ENCODE measurements at places on chromosomes 6 and 20. TPM values are rescaled to one million over a fixed set of nuclear protein-coding genes. Genes with fewer than 3 reads are reported as not detected.

DNA sequence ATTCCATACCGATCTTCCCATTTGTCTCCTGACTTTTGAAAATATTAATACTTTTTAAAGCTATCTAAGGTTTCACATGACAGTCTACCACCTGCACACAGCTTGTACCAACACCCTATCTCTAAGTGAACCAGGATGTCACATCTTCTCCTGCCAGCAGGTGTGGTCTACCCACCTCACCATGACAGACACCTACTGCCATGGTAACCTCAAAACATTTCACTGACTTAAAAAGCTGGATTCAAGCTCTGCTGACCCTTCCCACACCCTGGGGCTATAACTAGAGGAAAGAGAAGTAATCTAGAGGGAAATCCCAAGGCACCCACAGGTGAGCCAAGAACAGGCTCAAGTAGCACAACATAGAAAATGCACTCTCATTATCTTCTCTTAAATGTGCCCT is 1.2 kb downstream of the SLC17A3 start:
- H3K4me3 ChIP-seq, result no peak overlapping the region
- no peak for DNase-seq
- no peaks in the 10 kb centered on the region for H3K36me3 ChIP-seq
- no peaks in the 10 kb centered on the region for H3K4me1 ChIP-seq
- no peaks in the 10 kb centered on the region for H3K27me3 ChIP-seq

- no peaks in the 10 kb centered on the region for H3K36me3 ChIP-seq
- no peak overlapping the region for H3K4me3 ChIP-seq
- no peaks in the 10 kb centered on the region for H3K4me1 ChIP-seq
- H3K27ac ChIP-seq, result no peak overlapping the region
- no peak for DNase-seq
- no peaks in the 10 kb centered on the region for H3K27me3 ChIP-seq
Observed at GRCh38 chr6:131643855-131644460, 6.9 kb downstream of the ENPP3 start.

DNA sequence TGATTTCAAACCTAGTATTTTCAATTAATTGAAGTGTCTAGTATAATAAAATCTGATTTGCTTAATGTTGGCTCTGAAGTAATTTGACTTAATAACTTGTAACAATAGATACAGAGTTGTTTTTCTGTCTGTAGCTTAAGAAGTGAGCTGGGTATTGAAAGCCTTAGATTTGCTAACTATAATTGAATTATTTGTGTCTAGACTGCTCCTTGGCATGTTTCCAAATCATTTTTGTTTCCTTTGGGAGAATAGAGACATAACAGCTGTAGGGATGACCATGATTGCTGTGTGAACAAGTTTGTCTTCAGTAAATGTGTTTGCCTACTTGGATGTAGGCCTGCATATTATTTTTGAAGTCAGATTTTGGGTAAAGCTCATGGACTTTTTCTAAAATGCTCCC is 115.4 kb downstream of the SCAF8 start:
- H3K27ac ChIP-seq, result no peak overlapping the region
- H3K27me3 ChIP-seq, result no peaks in the 10 kb centered on the region
- no peaks in the 10 kb centered on the region for H3K4me1 ChIP-seq
- H3K36me3 ChIP-seq, result no peaks in the 10 kb centered on the region
- no peak for DNase-seq

The ARMC12 gene
- 6.4 TPM for polyA plus RNA-seq

The RREB1 gene
- 4.9 TPM for polyA plus RNA-seq

Measured in aorta (tissue), 5 donors.